ENCODE measurements at places on chromosomes 1 and 21. TPM values are rescaled to one million over a fixed set of nuclear protein-coding genes. Genes with fewer than 3 reads are reported as not detected.

TMEM82 gene
- total RNA-seq: not detected

CTNNBIP1 gene
- 58.3 TPM for total RNA-seq

CDA gene
- 0.92 TPM for total RNA-seq

OR10Z1 gene
- total RNA-seq: not detected

DNA sequence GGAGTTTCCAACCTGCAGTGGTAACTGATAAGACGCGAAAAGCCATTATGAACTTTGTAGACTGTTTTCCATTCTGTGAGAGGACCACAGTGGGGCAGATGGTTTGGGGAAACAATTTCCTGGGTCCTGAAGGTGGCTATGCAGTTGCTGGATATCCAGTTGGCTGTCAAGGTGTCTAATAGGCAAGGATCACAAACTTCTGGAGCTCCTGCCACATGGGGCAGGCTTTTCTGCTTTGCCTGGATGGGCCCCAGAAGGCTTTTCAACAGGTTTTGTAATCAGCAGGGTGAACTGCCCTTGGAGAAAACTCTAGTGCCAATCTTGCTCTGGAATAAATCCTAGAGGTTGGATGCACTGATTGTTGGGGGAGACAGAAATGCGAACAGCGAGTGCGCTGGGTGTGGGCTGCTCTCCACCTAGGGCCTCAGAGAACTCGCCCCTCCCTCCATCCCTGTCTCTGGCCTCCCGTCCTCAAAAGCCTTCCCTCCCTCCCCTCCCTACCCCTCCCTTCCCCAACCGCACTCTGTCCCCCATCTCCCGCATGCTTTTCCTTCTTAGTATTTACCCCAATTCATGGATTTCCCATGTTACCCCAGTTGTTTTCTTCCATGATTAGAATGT is 210.3 kb upstream of the USP24 start:
- DNase-seq: no peak

GRCh38 chr1:157105298-157105987 is 5.8 kb upstream of the ETV3L start:
- DNase-seq: no peak

DNA sequence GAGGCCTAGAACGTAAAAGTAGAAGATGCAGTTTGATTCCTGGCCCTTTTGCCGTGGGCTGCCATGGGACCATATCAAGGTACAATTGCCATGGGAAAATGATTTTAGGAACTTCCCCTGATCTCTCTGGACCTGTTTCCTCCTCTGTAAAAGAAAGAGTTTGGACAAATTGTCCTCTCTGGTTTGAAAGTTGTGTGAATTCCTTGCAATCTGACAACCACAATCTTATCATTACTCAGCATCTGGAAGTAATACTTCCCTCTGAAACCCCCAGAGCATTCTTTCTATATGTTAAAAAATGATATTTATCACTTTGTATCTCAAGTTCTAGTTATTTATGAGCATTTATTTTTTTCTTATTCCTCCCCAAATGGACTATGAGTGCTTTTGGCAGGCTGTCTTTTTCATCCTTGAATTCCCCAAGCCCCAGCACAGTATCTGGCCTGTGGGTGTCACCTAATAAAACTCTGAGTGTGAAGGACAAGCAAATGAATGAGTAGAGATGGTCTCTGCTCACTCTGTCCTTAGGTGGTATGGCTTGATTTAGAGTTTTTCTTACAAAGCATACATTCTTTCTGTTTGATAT is 181.1 kb downstream of the DYRK1A start:
- peak; percentile 55 for DNase-seq

All from glomerular endothelial cell (primary cell).